ENCODE measurements at places on chromosomes 11 and 22.
A peak's percentile ranks its signal among the peaks of the same experiment; 100 is the strongest.

- DNase-seq: no peak
These were observed 9.9 kb downstream of the GTF2H1 start for GRCh38 chr11:18332302-18332701.

- DNase-seq: no peak
These were observed 33.4 kb downstream of the ARFGAP2 start for GRCh38 chr11:47143322-47143721.

- DNase-seq: no peak
These were observed 534 bp downstream of the WNT7B start for GRCh38 chr22:45976254-45977002.

- DNase-seq: no peak
These were observed 12.0 kb downstream of the KMT2A start for GRCh38 chr11:118448294-118448693.

- no peak for DNase-seq
These were observed 41.5 kb downstream of the DHCR7 start for GRCh38 chr11:71406681-71407080.

DNA sequence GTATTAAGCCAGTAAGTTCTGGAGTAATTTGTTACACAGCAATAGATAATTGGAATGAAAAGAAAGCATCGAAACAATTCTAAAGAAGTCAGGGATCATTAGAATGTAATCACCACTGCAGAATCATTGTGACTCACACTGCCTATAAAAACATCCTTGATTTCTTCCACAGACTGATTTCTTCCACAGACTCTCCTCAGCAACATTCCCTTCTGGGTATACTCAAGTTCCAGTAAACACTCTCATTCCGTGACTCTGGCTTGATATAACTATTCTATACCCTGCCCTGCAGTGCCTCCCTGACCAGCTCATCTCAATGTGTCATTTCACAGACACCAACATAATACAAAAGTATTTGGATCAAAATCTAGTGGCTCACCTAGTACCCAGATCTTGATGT is 120.5 kb downstream of the BBOX1 start:
- no peak for DNase-seq

DNA sequence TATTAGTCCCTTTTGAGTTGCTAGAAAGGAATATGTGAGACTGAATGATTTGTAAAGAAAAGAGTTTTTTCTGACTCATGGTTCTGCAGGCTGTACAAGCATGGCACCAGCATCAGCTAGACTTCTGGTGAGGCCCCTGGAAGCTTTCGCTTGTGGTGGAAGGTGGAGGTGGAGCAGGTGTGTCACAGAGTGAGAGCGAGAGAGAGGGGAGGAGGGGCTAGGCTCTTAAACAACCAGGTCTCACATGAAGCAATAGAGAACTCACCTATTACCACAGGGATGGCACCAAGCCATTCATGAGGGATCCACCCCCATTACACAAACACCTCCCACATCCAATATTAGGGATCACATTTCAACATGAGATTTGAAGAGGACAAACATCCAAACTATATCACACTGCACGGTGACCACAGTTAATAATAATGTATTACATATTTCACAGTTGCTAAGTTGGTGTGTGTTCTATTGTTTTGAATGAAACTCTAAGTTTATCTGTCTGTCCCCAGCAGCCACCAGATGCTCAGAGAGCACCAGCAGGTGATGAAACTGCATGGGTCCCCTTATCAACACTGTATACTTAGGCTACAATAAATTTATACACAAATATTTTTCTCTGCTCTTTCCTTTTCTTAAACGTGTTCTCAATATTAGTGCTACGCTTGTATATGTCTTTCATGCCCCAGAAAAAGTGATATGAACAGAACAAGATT is 14.1 kb downstream of the ZFP91 start:
- no peak for DNase-seq

DNA sequence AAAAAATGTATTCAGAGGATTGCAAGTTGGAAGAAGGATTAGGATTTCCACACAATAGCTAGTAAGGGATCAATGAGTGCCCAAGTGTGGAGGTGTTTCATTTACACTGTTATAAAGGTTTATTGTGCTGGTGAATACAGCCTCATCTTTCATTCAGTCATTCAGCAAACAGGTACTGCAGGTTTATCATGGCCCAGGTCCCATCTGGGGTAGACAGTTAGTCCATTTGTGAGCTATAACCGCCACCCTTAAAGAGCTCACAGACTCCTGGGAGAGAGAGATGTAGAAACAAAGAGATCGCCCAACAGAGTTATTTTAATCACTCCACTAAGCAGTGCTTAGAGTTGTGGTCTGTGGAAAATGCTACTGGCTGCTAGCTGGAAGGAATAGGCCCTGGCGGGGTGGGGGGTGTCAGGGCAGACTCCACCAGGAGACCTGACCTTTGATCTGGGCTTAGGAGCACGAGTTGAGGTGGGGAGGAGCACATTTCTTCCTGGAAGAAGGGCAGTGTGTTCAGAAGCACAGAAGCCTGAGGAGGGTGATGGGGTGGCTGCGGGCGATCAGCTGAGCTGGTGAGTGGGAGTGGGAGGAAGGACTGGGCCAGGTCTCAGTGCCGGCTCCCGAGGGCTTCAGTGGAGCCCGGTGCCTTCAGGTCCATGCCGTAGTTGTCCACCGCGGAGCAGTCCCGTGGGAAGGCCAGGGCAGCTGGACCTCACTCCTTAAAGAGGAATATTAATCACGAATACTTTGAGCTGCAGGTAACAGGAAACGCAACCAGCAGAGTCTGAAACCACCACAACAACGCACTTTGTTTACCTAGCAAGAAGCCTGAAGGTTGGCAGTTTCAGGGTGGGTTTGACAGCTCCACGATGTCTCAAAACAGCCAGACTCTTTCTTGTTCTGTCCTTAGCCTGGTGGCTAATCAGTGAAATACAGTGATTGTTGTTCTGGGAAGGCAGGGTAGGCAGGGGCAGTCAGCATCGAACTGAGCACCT is 11.2 kb downstream of the TOM1 start:
- DNase-seq: no peak

- DNase-seq: no peak
These were observed 94.1 kb downstream of the CACNA1I start for GRCh38 chr22:39664485-39665200.

- no peak for DNase-seq
These were observed 772 bp downstream of the TBC1D10C start for GRCh38 chr11:67404515-67405195.

GRCh38 chr11:11528986-11529385 is 92.8 kb downstream of the GALNT18 start:
- no peak for DNase-seq

GRCh38 chr11:34143048-34143447 is 37.6 kb downstream of the NAT10 start:
- DNase-seq: no peak

- no peak for DNase-seq
These were observed 22.0 kb downstream of the TAF1D start for GRCh38 chr11:93719310-93719709.

DNA sequence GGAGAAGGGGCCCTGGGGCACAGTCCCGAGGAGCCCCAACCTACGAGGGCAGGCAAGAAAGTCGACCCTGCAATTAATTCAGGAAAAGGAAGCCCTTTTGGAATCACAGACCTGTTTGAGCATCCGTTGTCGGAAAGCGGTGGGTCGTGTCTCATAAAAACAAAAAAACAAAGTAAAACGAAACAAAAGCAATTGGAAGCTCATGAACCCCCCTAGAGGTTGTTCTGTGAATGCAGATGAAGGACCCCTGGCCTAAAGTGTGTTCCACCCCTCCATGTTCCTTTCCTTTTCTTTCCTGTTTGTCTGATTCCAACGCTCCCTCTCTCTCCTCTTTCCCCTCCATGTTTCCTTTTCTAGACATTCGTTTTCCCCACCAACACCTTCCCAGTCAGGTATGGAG is 203.7 kb downstream of the GRIK4 start:
- no peak for DNase-seq

DNA sequence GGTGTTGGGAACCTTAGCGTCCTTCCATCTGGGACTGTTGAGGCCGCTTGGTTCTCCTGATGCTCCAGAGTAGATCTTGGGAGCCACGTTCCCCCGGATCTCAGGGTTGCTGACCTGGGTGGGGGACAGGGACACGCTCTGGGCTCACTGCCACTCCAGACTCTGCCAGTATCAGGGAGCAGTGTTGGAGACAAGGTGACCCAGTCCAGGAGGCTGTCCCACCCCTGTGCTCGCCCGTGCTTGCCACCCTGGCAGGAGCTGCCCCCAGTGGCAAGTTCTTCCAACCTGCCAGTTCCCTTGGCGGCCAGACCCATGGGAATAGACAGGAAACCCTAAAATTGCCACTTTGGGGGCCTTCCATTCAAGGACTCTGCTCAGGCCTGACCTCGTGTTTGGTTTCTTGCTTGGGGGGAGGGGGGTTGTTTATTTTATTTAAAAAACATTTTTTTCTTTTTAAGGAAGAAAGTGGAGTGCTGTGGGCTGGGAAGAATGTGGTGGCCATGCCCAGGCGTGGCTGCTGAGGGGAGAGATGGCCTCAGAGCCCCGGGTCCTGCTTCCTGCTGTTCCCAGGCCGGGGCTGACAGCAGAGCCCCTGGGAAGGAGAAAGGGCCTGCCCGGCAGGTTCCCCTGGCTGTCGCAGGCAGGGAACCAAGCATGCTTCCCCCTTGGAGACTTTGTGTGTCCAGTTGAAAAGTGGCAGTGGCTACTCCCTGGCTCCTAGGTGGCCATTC is 7.2 kb downstream of the GRK2 start:
- DNase-seq: no peak

GRCh38 chr22:23688121-23688520 is 2.7 kb upstream of the RGL4 start:
- no peak for DNase-seq

GRCh38 chr11:110329445-110329844 is 33.0 kb upstream of the RDX start:
- no peak for DNase-seq

DNA sequence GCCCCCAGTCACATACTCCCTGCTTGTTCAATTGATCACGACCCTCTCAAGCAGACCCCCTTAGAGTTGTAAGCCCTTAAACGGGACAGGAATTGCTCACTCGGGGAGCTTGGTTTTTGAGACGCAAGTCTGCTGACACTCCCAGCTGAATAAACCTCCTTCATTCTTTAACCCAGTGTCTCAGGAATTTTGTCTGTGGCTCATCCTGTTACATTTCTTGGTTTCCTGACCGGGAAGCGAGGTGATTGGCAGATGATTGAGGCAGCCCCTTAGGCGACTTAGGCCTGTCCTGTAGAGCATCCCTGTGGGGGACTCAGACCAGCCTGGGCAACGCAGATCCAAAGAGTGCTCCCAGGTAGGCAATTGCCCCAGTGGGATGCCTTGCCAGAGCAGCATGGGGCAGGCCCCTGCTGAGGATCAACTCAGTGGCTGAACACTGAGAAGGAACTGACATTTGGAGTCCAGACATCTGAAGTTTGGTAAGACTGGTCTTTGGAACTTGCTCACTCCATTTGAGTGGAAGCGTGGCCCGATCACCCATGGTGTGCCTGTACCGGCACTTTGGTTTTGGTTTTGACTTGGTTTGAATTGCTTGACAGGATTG is 51.5 kb downstream of the NEU3 start:
- DNase-seq: no peak

DNA sequence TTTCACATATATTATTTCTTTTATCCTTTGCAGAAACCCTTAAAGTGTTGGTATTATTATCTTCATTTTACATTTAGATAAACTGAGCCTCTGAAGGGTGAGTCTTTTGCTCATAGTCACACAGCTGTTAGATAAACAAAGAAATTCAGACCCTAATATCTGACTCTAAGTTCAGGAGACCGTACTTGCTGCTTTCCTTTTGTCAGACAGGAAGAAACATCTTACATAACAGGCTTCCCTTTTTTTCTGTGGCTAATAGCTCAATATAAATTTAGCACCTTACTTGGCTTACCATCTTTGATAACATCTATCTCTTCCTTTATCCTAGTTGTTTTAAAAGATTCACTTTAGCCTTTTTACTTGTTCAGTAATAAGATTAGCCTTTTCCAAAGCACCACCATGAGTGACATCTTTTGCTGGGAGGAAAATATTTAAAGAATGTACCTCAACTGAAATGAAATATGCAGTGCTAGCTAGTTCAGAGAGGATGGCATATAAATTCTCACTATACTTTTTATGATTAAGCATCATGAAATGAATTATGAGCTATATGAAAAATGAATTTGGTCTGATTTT is 128.6 kb downstream of the WNT11 start:
- no peak for DNase-seq

GRCh38 chr22:44620129-44620840 is 81.7 kb upstream of the PRR5 start:
- peak; percentile 36 for DNase-seq

DNA sequence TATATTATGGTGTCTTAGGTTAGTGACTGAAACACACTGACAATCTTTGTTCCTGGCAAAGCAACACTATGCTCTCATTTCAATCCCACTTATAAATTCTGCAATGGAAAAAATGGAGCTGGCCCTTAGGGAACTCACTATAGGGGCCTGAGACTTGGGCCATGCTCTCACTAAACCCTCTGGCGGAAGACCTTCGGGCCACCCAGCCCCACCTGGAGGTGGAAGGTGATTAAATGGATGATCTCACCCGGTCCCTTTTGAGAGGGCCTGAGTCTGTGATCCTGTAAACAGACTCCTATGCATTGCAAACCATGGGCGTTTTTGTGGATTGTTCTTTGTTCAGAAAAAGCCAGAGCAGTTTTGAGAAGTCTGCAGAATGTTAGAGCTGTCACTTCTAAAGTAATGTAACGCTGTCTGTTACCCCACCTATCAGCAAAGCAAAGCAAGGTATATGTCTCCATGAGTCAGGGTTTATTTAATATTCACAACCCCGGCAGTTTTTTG is 17.0 kb upstream of the CDON start:
- no peak for DNase-seq

GRCh38 chr22:44990810-44991209 is 19.0 kb downstream of the PHF21B start:
- DNase-seq: no peak

GRCh38 chr22:45223304-45224117 is 17.2 kb downstream of the KIAA0930 start:
- DNase-seq: no peak

DNA sequence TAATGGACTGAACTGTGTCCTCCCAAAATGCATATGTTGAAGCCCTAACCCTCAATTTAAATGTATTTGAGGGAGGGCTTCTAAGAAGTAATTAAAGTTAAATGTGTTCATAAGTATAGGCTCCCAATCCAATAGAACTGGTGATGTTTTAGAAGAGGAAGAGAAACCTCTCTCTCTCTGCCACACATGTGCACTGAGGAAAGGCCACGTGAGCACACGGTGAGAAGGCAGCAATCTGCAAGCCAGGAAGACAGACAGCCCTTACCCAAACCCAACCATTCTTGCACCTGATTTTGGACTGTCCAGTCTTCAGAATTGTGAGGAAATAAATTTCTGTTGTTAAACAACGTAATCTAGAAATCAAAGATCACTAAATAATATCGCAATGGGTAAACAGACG is 501.5 kb upstream of the ARHGAP42 start:
- DNase-seq: no peak

GRCh38 chr22:20031732-20032406 is 11.0 kb downstream of the TANGO2 start:
- no peak for DNase-seq

DNA sequence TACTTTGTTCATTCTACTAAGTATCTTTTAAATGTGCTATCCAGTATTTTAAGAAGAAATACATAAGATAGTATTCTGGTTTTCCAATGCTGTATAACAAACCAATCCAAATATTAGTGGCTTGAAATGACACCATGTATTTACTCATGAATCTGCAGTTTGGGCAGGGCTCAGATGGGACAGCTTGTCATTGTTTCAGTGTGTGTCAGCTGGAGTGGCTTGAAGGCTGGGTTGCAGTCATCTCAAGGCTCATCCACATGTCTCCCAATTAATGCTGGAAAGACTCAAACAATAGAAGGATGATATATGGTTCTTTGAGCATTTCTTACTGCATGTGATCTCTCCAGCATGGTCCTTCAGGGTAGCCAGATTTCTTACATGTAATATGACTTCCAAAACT is 146.2 kb downstream of the ARHGAP42 start:
- DNase-seq: no peak

- DNase-seq: peak; percentile 14
These were observed 28.6 kb upstream of the RASL10A start for GRCh38 chr22:29344137-29344536.

Data from stromal cell of bone marrow (primary cell).